ENCODE measurements at places on chromosomes 6 and 20.

- no peak for DNase-seq
Measured at GRCh38 chr6:104599821-104600638, 259.7 kb downstream of the HACE1 start.

GRCh38 chr6:104653781-104654180, 205.9 kb downstream of the HACE1 start:
- DNase-seq: no peak

- DNase-seq: no peak
Measured at GRCh38 chr20:35695978-35696377, 3.2 kb downstream of the NFS1 start.

DNA sequence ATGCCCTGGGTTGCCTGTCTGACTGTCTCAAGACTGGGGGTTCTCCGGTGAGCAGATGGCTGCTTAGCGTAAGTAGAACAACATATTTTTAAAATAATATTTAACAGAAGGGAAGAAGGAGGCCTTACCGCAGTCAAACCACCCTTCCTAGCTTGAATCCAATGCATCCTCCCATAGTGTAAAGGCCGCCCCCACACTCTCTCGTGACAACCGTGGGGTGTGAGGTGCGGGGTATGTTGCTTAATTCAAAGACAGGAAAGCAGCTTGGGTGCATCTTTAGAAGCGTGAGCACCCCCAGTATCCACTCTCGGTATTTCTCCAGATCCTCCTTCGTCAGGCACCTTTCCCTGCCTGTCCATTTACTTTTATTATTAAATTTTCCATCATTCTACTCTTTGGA, 501.2 kb upstream of the CDH4 start:
- DNase-seq: no peak

DNA sequence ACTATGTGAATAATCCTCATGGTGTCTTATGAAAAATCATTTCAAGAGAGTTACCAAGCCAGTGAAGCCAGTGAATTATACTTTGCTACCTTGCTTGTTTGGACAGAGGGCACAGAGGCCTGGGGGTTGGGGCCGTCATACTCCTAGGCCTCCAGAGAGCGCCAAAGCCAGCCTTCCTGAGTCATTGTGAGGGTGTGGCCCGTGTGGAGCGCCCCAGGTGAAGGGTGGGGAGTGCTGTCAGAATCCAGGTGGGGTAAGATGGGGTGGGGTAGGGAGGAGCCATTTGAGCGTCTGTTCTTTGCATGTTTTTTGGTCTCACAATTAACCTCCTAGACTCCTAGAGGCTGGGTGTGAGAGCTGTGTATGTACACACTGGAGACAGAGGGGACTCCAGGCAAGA, 71.1 kb downstream of the PERP start:
- no peak for DNase-seq

- DNase-seq: no peak
Measured at GRCh38 chr20:45042978-45043377, 57.9 kb downstream of the KCNS1 start.

- no peak for DNase-seq
Measured at GRCh38 chr6:111280445-111280955, 193.2 kb downstream of the SLC16A10 start.

GRCh38 chr6:2667617-2668016, 83.1 kb downstream of the MYLK4 start:
- DNase-seq: no peak

GRCh38 chr20:42130810-42131596, 512.8 kb upstream of the CHD6 start:
- no peak for DNase-seq

Measured in ELF-1 (cell line).